HAP-1 (cell line): ENCODE measurements at places on chromosomes 2 and 18.

- DNase-seq, result no peak
Measured at GRCh38 chr18:60570172-60570571, 197.6 kb upstream of the MC4R start.

DNA sequence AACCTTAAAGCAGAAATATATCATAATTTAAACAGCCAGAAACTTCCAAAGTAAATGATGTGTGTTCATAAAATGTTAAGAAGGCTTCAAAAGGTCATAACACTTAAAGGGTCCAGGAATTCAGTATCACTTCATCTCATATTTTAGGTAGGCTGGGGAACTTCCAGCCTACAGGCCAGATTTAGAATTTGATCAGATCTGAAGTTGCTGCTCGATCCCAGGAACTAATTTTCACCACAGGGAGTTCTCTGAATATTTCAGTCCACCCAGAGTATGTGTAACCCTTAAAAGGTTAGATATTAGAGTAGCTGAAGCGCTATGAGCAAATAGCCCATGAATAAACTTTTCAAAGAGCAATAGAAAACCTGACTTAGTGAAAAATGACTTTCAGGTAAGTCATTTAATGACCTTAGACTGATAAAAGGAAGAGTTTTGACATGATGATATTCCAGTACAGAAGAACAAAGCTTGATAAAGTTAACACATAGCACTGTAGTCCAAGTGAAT lies 1.7 kb downstream of the WIPF1 start:
- no peak for DNase-seq

GRCh38 chr2:191597186-191597751 lies 80.7 kb upstream of the NABP1 start:
- DNase-seq, result no peak

DNA sequence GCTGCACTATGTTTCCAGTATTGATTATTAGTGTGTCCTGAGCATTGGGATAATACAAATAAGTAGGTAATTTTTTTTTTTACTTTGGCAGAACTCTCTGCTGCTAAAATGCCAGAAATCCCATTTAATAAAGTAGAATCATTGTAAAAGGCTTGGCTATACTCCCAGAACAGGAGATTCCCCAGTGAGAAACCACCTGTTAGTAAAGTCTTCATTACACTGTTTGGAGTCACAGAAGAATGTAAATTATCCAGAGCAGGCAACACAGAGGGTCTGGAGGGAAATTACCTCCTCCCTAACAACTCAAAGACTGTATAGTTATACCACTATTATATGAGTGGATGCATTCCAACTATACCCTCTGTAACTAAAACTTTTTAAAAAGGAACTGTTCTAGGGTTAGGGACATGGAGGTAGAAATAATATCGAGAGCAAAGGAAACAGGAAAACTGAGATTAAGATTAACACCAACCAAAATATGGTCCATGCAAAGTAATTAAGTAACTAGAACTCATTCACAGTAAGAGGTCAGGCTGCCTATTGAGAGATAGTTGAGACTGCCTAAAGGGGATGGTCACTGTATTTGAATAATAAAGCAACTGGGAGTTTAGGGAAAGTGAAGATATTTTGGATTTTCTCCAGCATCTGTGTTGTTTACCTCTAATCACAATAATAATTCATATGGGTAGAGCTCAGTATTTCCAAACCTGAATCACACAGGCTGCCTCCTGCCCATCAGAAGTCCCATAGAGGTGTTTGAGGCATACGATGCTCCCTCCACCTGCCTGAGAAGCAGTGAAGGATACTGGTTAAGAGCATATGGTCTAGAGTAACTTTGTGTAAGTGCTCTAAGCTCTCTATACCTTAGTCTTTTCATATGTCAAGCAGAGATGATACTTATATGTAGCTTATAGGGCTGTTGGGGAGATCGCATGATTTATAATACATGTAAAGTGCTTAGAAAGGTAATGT lies 34.4 kb downstream of the MAP2 start:
- no peak for DNase-seq

GRCh38 chr2:234632527-234633391 lies 135.9 kb upstream of the ARL4C start:
- no peak for DNase-seq

DNA sequence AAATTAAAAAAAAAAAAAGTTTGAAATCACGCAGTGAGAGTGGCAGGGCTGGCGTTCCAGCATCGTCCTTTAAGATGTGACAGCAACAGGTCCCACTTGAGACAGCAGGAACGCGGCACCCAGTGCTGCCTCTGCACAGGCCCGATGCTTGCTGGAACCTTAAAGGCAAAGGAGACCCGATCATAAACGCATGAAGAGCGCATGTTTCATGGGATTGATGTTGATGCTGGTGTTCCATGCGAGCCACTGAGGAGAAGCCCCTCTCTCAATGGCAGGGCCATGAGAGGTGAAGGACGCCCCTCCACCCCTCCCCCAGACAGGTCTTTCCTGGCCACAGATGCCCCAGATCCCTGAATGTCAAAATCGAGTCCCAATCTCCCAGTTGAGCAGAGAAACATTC lies 17.9 kb upstream of the ALPI start:
- DNase-seq, result no peak

DNA sequence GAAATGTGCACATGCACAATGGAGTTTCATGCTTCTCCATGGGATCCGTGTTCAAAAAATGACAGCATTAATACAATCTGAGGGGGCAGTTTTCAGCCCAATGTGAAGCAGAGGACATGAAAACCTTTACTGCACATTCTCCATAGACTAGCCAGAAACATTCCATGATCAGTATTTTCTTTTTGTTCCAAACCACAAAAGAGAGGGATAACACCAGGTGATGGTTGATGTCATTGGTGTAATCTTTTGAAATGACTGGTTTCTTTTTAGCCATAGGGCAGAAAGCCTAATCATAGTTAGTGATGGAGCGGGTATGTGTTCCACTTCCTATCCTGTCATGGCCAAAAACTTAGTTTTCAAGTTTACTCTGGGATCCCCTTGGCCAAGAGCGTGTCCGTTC lies 1.8 kb upstream of the KYNU start:
- no peak for DNase-seq

- DNase-seq, result no peak
Measured at GRCh38 chr2:236844711-236845110, 241.0 kb upstream of the COPS8 start.

- no peak for DNase-seq
Measured at GRCh38 chr2:225867071-225867470, 467.6 kb downstream of the NYAP2 start.

DNA sequence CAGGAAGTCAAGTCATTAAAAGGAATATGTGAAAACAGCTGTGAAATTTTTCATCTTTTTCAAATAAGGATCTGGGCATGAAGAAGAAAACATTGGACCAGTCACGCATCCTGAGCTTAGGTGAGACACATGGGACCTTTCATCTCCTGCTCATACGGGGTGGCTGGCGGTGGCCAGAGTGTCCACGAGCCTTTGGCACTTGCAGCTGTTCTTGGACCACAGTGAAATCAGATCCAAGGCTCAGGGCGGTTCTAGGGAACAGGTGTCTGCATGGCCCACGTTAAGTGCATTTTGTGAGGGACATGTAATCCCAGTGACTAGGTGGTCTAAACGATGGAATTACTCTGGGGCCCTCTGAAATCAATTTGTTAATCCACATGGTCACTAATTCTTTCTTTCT lies 212.7 kb upstream of the COPS8 start:
- no peak for DNase-seq

GRCh38 chr2:69260666-69261065 lies 126.4 kb downstream of the GFPT1 start:
- DNase-seq, result no peak

- no peak for DNase-seq
Measured at GRCh38 chr2:53174539-53174938, 593.1 kb upstream of the CHAC2 start.

GRCh38 chr2:4024605-4025004 lies 321.2 kb downstream of the DCDC2C start:
- DNase-seq, result no peak

GRCh38 chr18:42514512-42514911 lies 559.5 kb downstream of the PIK3C3 start:
- no peak for DNase-seq

- peak; percentile 71 for DNase-seq
Measured at GRCh38 chr2:121284463-121285449, at the start of gene TFCP2L1. TSS of gene TFCP2L1 (minus strand) at chr2:121285202. CDS start at chr2:121285109, 93 bp downstream.

GRCh38 chr2:140247451-140248195 lies 1467.4 kb upstream of the NXPH2 start:
- no peak for DNase-seq

- DNase-seq, result no peak
Measured at GRCh38 chr18:424071-424661, 76.3 kb downstream of the COLEC12 start.

DNA sequence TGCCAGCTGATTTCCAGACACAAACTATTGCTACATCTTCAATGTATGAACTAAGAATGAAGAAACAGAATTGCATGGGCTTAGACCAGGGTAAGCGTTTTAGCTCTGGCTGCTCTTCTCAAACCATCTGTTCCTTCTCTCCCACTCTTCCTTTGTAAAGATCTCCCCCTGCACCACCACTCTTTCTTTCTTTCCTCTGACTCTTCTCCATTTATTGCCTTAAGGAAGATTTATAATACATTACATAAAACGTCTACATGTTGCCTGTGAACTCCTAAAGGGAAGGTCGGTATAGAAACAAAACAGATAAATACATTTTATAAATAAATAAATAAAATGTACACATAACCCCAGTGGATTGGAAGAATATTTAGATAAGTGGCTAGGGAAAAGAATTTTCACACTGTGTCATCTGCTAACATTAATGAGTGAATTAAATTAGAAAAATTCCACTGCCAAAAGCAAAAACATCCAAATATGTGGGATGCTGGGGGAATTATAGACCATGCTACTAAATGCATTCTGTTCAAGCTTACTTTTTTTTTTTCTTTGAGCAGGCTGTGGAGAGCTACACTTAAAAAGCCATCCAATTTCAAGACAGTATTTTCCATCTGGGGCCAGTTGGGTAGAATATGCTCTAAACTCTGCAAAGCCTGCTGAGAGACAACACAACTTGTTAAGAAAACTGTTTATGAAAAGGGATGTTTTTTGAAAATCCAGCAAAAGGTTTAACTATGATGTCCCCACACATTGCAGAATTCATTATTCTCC lies 41.5 kb downstream of the NCKAP5 start:
- DNase-seq, result no peak

GRCh38 chr2:171515672-171516298 lies 6.5 kb upstream of the CYBRD1 start:
- no peak for DNase-seq

DNA sequence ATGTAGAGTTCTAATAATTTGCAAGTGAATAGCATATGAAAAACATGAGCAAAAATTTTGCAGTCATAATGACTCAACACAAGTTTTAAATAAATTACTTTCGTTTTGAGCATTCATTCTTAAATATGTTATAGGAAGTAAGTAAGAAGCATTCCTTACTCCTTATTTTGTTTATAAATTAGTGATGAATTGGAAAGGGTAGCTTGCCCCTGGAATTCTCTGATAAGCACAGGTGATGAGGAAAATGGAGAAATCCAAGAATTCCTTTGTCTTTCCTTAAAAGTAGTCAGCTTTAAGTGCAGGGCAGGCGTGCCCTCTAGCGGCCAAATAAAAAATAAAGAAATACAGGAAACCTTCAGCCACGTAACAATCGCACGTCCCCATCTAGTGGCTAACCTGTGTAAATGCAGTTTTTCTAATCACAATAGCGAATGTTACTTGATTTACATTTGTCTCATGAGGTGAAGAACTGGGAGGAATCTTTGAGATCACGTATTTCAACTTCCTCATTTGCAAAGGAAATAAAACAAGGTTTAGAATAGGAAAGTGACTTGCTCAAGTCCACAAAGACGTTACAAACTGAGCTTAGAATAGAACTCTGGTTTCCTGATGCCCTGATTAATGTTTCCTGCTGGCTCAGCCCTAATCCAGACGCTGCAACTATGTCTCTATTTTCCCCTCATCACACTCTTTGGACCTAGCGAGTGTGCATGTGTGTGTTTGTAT lies 47.2 kb upstream of the ZNG1B start:
- peak; percentile 46 for DNase-seq

GRCh38 chr2:200208041-200208440 lies 98.5 kb upstream of the SPATS2L start:
- DNase-seq, result no peak

GRCh38 chr18:48002933-48003365 lies 72.5 kb upstream of the SMAD2 start:
- no peak for DNase-seq

DNA sequence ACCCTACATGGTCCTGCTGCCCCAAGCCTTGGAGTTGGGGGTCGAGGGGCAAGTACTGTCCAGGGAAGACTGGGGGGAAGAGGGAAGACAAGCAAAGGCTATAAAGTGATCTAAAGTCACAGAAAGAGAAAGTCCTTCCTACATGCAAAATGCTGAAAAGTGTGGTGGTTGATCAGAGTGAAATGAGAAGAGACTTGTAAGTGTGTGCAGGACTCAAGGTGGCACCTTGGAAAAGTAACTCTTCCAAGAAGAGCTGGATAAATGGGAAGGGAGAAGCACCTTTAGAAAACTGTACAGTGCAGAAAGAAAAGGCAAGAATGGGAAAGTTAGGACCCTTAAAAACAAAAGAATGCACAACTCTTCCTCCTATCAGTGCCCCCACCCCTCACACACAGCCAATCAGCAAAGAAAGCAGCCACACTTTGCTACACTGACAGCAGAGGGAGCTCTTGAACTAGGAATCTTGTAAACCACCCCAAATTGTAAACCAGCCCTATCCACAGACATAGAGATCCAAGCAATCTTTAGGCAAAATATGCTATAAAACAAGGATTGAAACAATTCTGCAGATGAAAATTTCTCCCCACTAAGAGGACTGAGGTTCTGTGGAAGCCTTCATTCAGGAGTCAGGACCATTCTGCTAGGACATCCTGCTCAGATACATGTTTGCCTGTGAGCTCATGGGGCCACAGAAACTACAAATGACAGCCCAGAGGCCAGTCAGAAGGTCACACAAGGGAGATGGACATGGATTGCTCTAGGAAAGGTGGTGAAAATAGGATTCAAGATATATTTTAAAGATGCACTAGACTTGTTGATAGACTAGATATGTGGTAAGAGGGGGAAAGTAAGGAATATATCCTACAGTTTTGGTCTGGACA lies 146.4 kb downstream of the FTCDNL1 start:
- peak; percentile 56 for DNase-seq

DNA sequence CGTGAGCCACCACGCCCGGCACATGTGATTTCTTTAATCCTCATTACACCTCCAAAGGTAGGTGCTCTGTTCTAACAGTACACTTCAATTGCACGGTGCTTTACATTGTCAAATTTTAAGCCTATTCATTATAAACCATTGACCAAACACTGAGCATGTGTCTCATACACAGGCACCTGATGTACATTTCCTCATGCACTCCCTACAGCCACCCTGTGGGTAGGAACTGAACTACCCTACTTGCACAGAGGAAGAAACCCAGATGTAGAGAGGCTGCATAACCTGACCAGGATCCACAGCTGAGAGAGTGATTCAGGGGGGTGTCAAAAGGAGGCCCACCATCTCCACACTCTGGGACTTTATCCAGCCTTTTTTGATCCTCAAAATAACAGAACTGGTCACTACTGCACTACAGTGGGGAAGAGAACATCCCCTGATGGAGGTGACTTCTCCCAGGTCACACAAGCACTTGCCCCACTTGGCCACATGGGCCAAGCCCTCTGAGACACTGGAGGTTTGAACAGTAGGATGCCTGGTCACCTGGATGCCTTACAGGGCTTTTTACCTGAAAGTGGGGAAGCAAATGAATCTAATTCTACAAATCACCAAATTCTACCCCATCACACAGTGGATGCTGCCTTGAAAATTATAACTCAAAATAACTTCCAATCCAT lies 6.9 kb upstream of the DPYSL5 start:
- no peak for DNase-seq

GRCh38 chr18:29383311-29384273 lies 1206.7 kb upstream of the CDH2 start:
- no peak for DNase-seq

- DNase-seq, result no peak
Measured at GRCh38 chr18:62602706-62603105, 79.9 kb downstream of the ZCCHC2 start.
